H4 (cell line): ENCODE measurements at places on chromosomes 5 and 9.
A peak's percentile ranks its signal among the peaks of the same experiment; 100 is the strongest.

- no peak for DNase-seq
These were observed 54.1 kb downstream of the PRRC1 start for GRCh38 chr5:127571314-127572131.

DNA sequence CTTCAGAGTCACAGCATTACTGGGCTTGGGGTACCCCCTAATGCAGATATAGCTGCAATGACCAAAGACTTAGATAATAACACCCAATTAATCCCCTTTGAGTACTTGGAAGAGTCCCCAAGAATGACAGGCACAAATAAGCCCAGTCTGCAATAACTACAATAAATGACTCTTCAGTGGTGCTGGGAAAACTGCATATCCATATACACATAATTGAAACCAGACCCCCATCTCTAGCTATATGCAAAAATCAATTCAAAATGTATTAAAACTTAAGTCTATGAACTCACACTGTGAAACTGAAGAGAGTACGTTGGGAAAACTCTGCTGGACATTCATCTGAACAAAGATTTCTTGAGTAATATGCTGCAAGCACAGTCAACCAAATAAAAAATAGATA lies 422.5 kb downstream of the CDH18 start:
- DNase-seq, result no peak

DNA sequence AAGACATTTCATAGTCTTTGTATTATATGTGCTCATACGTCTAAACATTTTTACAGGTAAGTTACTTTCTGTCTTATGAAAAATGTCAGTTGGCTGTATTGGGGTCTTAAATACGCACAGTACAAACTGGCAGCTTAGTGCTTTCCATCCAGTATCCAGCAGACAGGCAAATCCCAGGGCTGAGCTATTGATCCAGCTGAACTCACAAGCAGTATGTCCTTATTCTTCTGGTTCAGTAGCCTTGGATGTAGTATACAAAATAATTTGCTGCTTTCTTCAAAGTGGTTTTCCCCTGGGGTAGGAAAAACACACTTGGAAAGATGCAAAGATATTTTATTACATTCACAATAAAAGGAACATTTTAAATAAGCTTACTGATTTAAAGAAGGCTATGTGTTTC lies 617.2 kb downstream of the NR2F1-AS1 start:
- DNase-seq, result no peak

DNA sequence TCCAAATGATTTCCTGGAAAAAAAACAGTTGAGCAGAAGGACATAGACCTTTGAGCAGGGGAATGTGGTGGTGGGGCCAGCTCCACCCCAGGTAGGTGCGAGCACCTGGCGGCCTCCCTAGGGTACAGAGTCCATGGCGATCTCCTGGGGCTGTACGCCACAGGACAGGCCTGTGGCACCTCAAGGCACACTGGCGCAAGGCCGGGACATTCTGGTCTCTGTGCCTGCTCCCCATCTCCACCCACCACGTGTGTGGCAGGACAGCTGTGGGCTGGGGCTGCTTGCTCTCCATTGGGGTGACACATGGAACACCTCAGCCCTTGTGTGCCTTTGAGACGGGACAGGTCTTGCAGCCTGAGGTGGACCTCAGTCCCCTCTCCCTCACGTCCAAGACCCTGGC lies 25.2 kb downstream of the WNK2 start:
- no peak for DNase-seq

GRCh38 chr5:40694433-40694832 lies 14.7 kb downstream of the PTGER4 start:
- no peak for DNase-seq

- no peak for DNase-seq
These were observed 23.4 kb upstream of the CORO2A start for GRCh38 chr9:98215821-98216220.

DNA sequence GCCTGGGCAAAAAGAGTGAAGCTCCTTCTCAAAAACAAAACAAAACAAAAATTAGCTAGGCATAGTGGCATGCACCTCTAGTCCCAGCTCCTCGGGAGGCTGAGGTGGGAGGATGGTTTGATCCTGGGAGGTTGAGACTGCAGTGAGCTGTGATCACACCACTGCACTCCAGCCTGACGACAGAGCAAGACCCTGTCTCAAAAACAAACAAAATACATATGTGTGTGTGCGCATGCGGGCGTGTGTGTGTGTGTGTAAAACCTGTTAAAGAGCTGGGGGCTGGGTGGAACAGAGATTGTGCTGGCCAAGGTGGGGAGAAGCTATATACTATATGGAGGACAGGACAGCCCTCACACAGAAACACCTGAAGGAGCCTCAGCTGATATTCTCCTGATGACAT lies 27.4 kb upstream of the DENND4C start:
- DNase-seq, result no peak

DNA sequence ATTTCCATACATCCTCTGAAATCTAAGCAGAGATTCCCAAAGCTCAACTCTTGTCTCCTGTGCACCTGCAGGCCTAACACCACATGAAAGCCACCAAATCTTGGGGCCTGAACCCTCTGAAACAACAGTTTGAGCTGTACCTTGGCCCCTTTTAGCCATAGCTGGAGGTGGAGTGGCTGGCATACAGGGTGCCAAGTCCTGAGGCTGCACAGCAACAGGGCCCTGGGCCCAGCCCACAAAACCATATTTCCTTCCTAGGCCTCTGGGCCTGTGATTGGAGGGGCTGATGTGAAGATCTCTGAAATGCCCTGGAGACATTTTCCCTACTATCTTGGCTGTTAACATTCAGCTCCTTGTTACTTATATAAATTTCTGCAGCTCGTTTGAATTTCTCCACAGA lies 26.5 kb downstream of the DOCK2 start:
- DNase-seq, result no peak

DNA sequence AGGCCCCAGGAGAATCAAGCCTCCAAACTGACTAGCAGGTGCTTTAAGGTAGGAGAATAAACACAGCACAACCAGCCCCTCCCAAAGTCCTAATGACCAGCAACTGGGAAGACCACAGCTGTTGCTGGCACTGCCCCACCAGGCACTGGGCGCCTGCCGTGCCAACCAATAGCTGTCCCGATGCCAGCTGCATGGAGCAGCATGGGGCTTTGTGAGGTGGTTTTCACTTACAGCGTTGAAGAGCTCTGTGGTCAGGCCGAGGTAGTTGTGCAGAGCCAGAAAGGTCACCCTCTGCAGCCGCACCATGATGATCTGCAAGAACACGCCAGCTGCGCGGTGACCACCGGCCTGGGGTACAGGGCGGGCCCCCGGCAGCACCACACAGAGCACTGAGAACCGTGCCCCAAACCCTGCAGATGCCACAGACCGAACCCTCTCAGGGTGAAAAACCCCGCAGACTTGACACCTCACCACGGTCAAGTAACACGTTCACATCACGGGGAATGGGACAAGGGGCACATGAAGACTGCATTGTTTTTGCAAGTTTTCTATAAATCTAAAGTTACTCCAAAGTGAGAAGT lies 28.7 kb downstream of the PNPLA7 start:
- no peak for DNase-seq

DNA sequence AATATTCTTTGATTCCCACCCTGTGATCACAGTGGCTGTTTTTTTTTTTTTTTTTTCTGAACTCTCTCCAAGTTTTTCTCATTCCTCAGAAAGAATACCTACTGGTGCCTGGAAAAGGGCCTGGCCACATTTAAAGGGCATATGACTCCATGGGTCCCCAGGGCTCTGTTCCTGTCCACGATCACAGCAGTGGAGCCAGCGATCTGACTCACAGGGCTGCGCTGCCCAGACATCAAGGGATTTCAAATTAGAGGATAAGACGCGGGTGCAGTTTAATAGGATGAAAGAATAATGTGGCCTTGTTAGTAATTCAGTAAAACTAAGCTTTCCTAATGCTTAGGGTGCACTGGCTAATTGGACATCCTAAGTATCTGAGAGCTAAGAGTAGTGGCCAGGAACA lies 175.1 kb upstream of the MSX2 start:
- DNase-seq, result no peak

GRCh38 chr9:132183134-132183533 lies 21.3 kb downstream of the NTNG2 start:
- no peak for DNase-seq

DNA sequence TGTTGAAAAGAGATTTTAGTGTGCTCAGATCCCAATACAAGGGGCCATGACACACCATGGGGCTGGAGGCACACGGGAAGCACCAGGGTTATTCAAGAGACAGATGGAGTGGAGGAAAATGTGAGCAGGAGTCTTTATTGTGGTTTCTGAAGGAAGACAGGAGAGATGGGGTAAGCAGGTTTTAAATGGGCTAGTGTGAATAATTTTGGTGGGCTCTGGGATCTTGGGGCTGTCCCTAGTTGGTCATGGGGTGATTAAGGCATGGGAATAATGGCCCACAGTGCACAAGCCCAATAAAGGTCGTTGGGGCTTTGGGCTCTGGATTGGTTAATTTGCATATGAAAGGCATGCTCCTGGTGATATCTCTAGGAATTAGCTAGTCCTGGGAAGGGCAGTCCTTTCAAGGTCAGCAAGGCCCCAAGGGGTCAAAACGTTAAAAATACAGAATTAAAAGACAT lies 3.6 kb upstream of the SCGB3A2 start:
- no peak for DNase-seq

GRCh38 chr9:129673602-129674001 lies 8.2 kb downstream of the PRRX2 start:
- no peak for DNase-seq

DNA sequence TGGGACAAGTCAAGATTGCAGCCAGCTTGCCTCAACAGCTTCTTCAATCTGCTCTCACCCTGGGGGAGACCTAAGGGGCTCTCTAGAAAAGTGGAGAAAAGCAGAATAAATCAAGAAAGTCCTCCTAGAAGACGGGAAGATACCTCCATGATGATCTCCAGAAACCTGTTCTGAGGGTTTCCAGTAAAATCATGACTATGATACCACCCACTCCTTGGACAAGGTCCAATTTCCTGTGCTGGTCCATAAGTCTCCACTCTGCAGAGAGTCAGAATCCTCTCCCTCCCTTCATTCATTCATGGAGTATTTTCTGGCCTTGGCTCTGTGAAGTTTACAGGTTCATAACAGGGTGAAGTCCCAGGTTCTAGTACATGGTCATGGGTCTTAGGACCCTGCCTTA lies 168.6 kb downstream of the SLC12A2 start:
- DNase-seq, result no peak

- no peak for DNase-seq
These were observed 201.9 kb downstream of the HSPA4 start for GRCh38 chr5:133253671-133254070.

GRCh38 chr9:77766587-77766986 lies 118.5 kb upstream of the GNA14 start:
- DNase-seq, result no peak

DNA sequence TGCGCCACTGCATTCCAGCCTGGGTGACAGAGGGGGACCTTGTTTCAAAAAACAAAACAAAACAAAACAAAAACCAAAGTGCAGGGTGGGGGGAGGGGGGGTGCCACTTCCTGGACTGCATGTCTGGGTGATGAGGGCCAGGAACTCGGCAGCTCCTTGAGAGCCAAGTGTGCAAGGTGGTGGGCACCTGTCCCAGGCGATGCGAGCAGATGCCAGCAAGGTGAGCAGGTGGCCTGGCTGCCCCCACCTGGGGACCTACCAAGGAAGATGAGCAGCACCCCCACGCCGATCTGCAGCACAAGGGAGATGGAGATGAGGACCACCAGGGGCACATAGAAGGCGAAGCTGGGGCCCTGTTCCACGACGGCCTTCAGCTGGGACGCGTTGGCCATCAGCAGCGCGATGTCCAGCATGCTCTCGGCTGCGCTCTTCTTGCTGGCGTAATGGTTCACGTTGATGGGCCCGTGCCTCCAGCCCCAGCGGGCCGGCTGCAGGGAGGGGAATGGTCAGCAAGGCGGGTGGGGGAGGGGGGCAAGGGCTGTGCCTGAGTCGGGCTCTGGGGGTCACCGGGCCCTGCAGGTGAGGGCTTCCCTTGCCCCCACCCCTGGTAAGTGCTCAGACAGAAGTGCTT lies 7.8 kb downstream of the NINJ1 start:
- no peak for DNase-seq

DNA sequence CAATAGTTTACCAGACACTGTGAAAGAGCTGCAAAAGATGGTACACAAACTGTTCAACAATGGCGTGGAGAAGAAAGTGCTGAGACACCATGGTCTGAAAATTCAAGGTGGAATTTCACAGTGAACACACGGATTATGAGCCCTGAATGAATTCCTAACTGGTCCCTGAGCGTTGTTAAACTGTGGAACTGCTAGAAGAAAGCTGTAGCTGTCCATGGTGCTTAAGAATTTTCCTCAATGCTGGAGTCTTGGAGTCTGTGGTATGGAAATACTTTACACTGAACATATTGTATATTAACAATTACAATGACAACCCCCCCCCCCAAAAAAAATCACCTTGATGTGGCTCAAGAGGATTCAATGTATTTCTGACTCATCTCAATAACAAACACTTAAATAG lies 68.5 kb downstream of the SLC24A2 start:
- DNase-seq, result no peak

DNA sequence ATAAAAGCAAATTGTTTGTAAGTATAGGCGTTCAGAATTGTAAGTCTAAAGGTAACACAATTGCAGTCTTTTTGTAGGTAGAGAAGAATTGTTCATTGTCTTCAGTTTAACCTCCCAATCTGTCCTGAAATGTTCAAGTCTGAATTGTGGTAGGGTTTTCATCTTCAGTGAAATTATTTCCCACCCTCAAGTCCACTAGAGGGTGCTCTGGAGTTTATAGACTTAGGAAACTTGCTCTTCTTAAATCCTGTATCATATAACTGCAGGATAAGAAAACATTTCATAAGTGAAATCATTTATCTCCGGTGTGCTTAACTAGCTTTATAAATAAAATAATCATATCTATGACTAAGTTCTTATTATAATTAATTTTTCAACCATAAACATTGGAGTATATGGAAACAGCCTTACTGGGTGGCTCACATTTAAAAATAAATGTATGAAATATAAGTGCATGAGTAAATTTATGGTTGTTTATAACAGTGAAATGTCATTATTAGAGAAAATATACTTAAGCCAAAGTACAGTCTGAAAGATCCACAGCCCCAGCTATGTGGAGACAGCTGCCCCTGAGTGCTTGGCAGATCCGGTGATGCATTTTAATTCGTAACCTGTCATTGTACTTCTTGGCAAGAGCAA lies 182.4 kb upstream of the OTULINL start:
- peak; percentile 40 for DNase-seq

GRCh38 chr9:128819716-128820664 lies 1.7 kb downstream of the ENDOG start:
- no peak for DNase-seq

GRCh38 chr5:60196385-60197113 lies 303.0 kb upstream of the PDE4D start:
- peak; percentile 99 for DNase-seq

- DNase-seq, result no peak
These were observed 42.5 kb upstream of the GADD45G start for GRCh38 chr9:89562186-89562814.
